Thymus (tissue), 14 donors: ENCODE measurements at places on chromosomes 13 and 19. TPM values are rescaled to one million over a fixed set of nuclear protein-coding genes. Genes with fewer than 3 reads are reported as not detected.

Gene F7
- total RNA-seq: 0.24 TPM

Gene PALM3
- total RNA-seq: not detected

Gene LRRC63
- 1.2 TPM for total RNA-seq

Gene TEAD2
- 4.1 TPM for total RNA-seq

Gene KATNAL1
- 12.4 TPM for total RNA-seq

Gene UHRF1
- total RNA-seq: 71.7 TPM

Gene MBD3L3
- total RNA-seq: 0.24 TPM

Gene SIGLEC12
- 0.99 TPM for total RNA-seq

- H3K4me3 ChIP-seq: peak overlapping the region; percentile 92
- H3K27me3 ChIP-seq: no peaks in the 10 kb centered on the region
- peaks cover 17% of the 10 kb centered on the region for H3K36me3 ChIP-seq
- no peak for DNase-seq
Measured at GRCh38 chr19:57241176-57241575, 744 bp downstream of the ZNF805 start.

DNA sequence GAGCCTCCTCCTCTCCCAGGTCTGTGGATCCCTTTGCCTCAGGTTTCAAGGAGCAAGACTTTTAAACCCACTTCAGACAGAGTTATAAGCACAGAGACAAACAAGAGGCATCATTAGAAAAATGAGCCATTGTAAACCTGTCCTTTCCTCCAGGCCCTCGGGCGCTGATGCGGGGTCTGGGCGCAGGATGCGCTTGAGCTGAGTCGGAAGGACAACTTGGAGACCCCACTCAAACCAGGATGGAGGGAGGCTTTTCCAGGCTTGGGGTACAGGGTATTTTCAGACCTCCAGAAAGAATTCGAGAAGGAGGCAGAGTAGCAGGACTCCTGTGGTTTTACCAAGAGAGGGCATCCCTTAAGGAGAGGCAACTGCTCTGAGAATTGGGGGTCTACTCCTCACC is 155.6 kb downstream of the NUFIP1 start:
- H3K4me1 ChIP-seq: no peaks in the 10 kb centered on the region
- DNase-seq: no peak
- no peak overlapping the region for H3K4me3 ChIP-seq
- H3K27ac ChIP-seq: no peak overlapping the region
- H3K27me3 ChIP-seq: no peaks in the 10 kb centered on the region

DNA sequence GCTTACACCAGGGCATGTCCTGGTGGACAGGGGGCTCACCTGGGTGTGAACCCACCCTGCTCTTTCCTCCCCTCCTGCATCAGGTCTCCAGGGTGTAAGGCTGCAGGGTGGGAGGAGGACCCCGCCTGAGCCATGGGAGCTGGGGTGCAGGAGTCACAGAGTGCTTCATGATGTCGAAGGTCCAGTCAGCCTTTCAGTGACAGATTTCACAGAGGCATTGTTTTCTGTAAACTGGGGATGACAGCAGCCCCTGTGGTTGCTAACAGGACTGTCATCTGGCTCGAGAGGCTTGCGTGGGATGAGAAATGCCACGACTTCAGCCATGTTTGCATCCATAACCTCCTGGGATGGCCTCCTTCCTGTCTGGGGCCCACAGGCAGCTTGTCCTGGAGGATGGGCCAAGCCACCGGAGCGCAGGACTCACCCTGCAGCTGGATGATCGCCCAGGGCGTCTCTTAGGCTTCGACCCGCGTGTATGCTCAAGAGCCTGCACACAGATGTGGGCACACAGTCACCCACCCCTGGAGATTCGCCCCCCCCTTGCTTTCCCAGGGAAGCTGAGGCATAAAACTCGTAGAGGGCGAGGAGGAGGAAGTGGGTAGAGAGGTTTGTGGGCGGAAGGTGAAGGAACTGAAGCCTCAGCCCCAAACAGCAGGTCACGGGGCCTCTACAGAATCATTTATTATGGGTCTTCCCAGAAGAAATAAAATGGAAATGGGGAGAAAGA is 4.9 kb downstream of the NANOS3 start:
- no peaks in the 10 kb centered on the region for H3K27me3 ChIP-seq
- H3K4me1 ChIP-seq: peaks cover 51% of the 10 kb centered on the region
- no peak for DNase-seq
- H3K4me3 ChIP-seq: no peak overlapping the region
- H3K36me3 ChIP-seq: no peaks in the 10 kb centered on the region
- H3K27ac ChIP-seq: peak overlapping the region; percentile 46

GRCh38 chr13:21235174-21235573 is 58.7 kb downstream of the MRPL57 start:
- H3K27ac ChIP-seq: no peak overlapping the region
- H3K4me3 ChIP-seq: no peak overlapping the region
- DNase-seq: no peak
- peaks cover 25% of the 10 kb centered on the region for H3K4me1 ChIP-seq
- H3K27me3 ChIP-seq: no peaks in the 10 kb centered on the region

GRCh38 chr19:30287973-30288372 is 84.2 kb upstream of the ZNF536 start:
- H3K4me3 ChIP-seq: no peak overlapping the region
- DNase-seq: no peak
- H3K36me3 ChIP-seq: no peaks in the 10 kb centered on the region

DNA sequence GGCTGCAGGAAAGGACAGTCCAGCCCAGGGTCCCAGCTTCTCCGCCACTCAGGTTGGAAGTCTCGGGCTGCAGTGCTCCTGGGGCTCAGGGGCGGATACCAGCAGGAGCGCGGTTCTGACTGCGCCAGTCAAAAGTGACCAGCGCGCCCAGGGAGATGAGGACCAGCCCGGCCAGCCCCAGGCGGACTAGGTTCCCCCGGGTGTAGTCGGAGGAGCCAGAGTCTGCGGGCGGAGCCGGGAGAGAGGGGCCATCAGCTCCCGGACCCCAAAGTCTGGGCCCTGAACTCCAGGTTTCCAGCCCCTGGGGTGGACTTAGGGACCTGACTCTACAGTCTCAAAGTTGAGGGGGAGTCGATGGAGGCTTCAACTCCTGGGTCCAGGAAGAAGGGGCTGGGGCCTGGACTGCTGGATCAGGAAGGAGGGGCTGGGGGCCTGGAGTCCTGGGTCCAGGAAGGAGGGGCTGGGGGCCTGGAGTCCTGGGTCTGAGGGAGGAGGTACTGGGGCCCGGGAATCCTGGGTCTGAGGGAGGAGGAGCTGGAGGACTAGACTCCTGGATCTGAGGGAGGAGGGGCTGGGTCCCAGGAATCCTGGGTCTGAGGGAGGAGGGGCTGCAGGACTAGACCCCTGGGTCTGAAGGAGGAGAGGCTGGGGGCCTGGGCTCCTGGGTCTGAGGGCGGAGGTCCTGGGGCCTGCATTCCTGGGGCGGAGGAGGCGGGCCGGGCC is 5.3 kb downstream of the OSCAR start:
- H3K4me3 ChIP-seq: peak overlapping the region; percentile 22
- H3K27me3 ChIP-seq: peaks cover 40% of the 10 kb centered on the region
- DNase-seq: no peak

- H3K36me3 ChIP-seq: peaks cover 4% of the 10 kb centered on the region
- H3K4me1 ChIP-seq: no peaks in the 10 kb centered on the region
- no peaks in the 10 kb centered on the region for H3K27me3 ChIP-seq
Measured at GRCh38 chr13:49020940-49021553, 45.3 kb downstream of the FNDC3A start.

DNA sequence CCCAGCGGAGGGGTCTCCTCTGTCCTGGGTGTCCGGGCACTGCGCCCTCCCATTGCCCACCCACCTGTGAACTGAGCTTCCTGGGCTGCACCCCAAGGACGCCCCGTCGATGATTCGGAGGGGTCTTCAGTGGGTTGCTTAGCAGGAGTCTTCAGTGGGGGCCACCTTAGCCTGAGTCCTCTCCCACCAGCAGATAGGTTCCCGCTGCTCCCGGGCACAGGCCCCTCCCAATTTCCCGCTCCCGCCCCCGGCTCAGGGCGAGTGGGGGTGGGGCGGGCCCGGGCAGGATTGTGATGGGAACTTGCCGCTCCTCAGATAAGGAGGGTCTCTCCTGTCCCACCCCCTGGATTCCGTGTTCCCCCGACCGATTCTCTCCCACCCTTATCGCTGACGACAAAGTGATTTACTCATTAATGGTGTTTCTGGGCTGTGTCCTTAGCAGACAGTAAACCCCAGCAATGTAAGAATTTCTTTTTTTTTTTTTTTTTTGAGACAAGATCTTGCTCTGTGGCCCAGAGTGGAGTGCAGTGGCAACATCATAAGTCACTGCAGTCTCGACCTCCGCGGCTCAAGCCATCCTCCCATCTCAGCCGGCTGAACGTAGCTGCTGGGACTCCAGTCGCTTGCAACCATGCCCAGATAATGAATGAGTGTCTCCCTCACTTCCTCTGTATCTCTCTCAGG is 655 bp upstream of the S1PR5 start:
- no peak overlapping the region for H3K27ac ChIP-seq
- H3K4me1 ChIP-seq: peaks cover 20% of the 10 kb centered on the region
- DNase-seq: no peak
- H3K36me3 ChIP-seq: no peaks in the 10 kb centered on the region
- peaks cover 92% of the 10 kb centered on the region for H3K27me3 ChIP-seq
- H3K4me3 ChIP-seq: peak overlapping the region; percentile 22

DNA sequence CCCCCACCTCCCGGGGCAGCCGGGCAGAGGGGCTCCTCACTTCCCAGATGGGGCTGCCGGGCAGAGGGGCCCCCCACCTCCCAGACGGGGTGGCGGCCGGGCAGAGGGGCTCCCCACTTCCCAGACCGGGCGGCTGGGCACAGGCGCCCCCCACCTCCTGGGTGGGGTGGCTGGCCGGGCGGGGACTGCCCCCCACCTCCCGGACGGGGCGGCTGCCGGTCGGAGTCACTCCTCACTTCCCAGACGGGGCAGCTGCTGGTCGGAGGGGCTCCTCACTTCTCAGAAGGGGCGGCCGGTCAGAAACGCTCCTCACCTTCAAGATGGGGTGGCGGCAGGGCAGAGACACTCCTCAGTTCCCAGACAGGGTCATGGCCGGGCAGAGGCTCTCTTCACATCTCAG is 43.9 kb downstream of the ZNF730 start:
- H3K4me3 ChIP-seq: no peak overlapping the region
- H3K27me3 ChIP-seq: no peaks in the 10 kb centered on the region
- no peaks in the 10 kb centered on the region for H3K4me1 ChIP-seq
- DNase-seq: no peak
- no peaks in the 10 kb centered on the region for H3K36me3 ChIP-seq

GRCh38 chr19:38384209-38385027 is 3.4 kb downstream of the GGN start:
- H3K4me3 ChIP-seq: no peak overlapping the region
- no peak for DNase-seq
- peaks cover 54% of the 10 kb centered on the region for H3K27me3 ChIP-seq
- H3K36me3 ChIP-seq: peaks cover 48% of the 10 kb centered on the region

- DNase-seq: no peak
- peaks cover 19% of the 10 kb centered on the region for H3K4me1 ChIP-seq
- H3K27me3 ChIP-seq: no peaks in the 10 kb centered on the region
- H3K27ac ChIP-seq: peak overlapping the region; percentile 73
- H3K4me3 ChIP-seq: peak overlapping the region; percentile 64
- no peaks in the 10 kb centered on the region for H3K36me3 ChIP-seq
Measured at GRCh38 chr19:48364598-48365348, 606 bp downstream of the SYNGR4 start.

- DNase-seq: no peak
- no peaks in the 10 kb centered on the region for H3K4me1 ChIP-seq
- H3K36me3 ChIP-seq: no peaks in the 10 kb centered on the region
- H3K4me3 ChIP-seq: no peak overlapping the region
- H3K27ac ChIP-seq: no peak overlapping the region
Measured at GRCh38 chr13:113402471-113403254, 38.7 kb upstream of the GRTP1 start.

- H3K4me3 ChIP-seq: no peak overlapping the region
- H3K27ac ChIP-seq: no peak overlapping the region
- no peaks in the 10 kb centered on the region for H3K4me1 ChIP-seq
- H3K27me3 ChIP-seq: peaks cover 16% of the 10 kb centered on the region
- no peaks in the 10 kb centered on the region for H3K36me3 ChIP-seq
- no peak for DNase-seq
Measured at GRCh38 chr19:53915000-53915399, 5.9 kb downstream of the CACNG7 start.

DNA sequence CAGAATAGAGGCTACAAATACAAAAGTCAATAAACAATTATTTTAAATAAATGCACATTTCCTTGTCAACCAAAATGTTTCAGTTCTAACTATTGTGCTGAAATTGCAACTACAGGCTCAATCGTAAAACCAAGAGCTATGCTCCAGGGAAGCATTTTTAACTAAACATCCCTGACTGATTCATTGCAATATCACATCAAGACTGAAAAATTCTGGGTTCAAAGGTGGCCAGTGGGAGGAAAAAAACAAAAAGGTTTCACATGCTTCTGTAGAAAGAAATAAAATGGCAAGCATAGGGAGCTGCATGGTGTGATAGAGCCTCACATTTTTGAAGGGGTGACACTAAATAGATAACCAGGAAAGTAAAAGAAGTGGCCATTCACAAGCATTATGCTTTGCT is 862.8 kb downstream of the PCDH9 start:
- H3K4me1 ChIP-seq: no peaks in the 10 kb centered on the region
- H3K36me3 ChIP-seq: no peaks in the 10 kb centered on the region
- no peak overlapping the region for H3K4me3 ChIP-seq
- H3K27me3 ChIP-seq: no peaks in the 10 kb centered on the region

DNA sequence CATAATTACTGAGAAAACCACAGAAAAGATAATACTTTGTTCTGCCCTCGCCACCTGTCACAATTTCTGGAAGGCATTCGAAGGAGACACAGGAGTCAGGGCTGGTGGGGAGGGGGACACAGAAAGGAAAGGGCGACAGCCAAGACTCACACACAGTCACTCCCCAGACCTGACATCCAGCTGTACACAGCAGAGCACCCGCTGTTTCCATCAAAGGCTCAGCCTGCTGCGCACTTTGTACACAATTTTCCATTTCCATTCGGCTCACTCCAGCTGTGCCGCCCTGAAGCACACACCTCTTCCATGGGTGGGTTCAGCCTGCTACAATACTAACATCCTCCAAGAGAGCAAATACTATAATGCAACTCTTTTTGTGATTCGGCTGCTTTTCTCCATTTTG is 38.0 kb downstream of the STK24 start:
- H3K27ac ChIP-seq: peak overlapping the region; percentile 58
- H3K36me3 ChIP-seq: no peaks in the 10 kb centered on the region
- no peak overlapping the region for H3K4me3 ChIP-seq
- DNase-seq: no peak
- H3K27me3 ChIP-seq: no peaks in the 10 kb centered on the region

- H3K27me3 ChIP-seq: no peaks in the 10 kb centered on the region
- H3K4me3 ChIP-seq: no peak overlapping the region
- H3K4me1 ChIP-seq: no peaks in the 10 kb centered on the region
- no peak for DNase-seq
- no peaks in the 10 kb centered on the region for H3K36me3 ChIP-seq
Measured at GRCh38 chr13:77386880-77387606, 60.1 kb upstream of the MYCBP2 start.

- H3K27me3 ChIP-seq: no peaks in the 10 kb centered on the region
- H3K27ac ChIP-seq: no peak overlapping the region
- no peak for DNase-seq
- no peaks in the 10 kb centered on the region for H3K4me1 ChIP-seq
- no peaks in the 10 kb centered on the region for H3K36me3 ChIP-seq
- H3K4me3 ChIP-seq: no peak overlapping the region
Measured at GRCh38 chr19:51772977-51773376, 12.0 kb downstream of the FPR2 start.

GRCh38 chr19:6378041-6378440 is 2.3 kb upstream of the PSPN start:
- no peak overlapping the region for H3K4me3 ChIP-seq
- peaks cover 7% of the 10 kb centered on the region for H3K4me1 ChIP-seq
